ENCODE measurements at places on chromosomes 7 and 10.

DNA sequence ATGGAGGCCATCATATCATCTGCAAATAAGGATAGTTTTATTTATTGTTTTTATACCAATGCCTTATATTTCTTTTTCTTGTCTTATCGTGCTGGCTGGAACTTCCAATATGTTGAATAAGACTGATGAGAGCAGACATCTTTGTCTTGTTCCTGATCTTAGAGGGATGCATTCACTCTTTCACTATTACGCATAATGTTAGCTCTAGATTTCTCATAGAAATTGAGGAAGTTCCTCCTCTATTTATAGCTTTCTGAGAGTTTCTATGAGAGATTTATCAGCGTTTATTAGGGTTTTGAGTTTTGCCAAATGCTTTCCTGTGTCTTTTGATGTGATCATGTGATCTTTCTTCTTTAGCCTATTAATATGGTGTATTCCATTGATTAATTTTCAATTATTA, 49.3 kb downstream of the COL28A1 start:
- no peak for DNase-seq

- no peak for DNase-seq
Observed at GRCh38 chr10:4101918-4102654, 317.1 kb upstream of the KLF6 start.

DNA sequence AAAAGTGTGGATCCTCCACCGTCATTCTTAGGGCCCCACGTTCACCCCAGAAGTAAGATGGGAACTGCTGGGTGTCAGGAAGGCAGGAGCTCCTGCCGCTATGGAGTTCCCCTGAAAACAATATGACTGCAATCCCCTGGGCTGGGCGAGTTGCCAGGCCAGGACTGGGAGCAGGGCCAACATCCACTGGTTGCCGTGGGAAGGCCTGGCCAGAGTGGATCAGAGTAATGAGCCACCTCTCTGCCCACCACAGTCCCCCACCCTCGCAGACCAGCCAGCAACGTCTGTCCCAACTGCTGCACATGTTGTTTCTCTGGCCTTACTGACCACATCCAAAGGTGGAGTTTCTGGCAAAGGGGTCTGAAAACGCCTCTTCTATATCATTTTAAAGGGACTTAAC, 86.6 kb downstream of the STRA8 start:
- peak; percentile 20 for DNase-seq

DNA sequence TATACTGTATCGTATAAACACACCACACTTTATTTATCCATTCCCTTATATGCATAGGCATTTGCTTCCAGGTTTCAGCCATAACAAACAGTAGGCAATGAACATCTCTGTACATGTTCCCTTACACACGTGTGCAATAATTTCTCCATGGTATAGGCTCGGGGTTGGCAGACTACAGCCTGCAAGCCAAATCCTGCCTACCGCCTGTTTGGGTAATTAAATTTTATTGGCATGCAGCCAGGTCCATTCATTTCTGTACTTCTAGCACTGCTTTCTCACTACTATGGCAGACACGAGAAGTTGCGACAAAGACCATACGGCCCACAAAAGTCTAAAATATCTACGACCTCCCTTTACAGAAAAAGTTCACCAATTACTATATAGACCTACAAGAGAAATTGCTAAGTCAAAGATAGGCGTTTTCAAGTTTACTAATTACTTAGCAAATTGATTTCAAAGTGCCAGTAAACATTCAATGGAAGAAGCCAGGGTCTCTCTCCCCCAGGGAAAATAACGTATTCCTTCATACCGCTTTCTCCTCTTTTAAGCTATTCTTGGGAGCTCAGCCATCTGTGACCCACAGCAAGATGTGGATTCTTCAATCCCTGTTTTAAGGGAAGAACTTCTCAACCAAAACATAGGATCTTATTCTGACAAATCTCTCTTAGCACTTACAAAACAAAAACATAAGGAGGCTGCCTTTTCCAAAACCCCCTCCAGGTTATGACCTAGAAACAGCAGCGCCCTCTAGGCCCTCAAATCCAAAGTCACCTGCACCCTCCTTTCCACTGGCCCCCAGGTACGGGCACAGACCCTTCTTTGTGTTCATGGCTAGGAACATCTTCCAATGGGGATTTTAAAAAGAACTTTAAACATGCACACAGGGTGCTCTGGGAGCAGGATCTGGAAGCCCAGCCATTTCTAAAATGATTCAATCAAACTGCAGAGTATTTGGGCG, 100.5 kb downstream of the FGFR2 start:
- no peak for DNase-seq

GRCh38 chr10:25457552-25457951, 282.8 kb downstream of the GPR158 start:
- no peak for DNase-seq

DNA sequence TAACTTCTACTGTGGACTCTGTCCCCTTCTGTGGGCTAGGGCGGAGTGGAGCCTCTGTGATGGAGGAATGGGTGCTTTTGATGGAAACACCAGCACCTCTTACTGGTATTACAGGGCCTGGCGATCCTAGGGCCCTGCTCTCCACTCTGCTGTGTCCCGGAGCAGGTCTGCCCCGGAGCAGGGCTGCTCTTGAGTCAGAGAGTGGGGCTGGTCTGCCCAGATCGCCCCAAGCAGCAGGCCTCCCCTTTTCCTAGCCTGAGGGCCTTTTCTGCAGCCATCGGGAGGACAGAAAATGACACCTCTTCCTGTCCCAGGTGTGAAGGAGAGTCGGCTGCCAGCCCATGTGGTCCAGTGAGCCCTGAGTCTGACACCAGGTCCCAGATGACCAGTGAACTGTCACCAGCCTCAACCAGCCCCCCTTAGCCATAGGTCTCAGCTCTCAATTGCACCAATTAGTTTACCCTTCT, 1.4 kb downstream of the ZNF282 start:
- DNase-seq = no peak

GRCh38 chr7:87818336-87818735, 57.8 kb downstream of the SLC25A40 start:
- no peak for DNase-seq

GRCh38 chr7:152871678-152872060, 112.1 kb downstream of the ACTR3B start:
- DNase-seq = no peak

GRCh38 chr10:126621846-126622245, 48.6 kb downstream of the C10orf90 start:
- no peak for DNase-seq

GRCh38 chr10:8283986-8284385, 229.5 kb downstream of the GATA3 start:
- no peak for DNase-seq

GRCh38 chr10:33859319-33860022, 525.0 kb upstream of the NRP1 start:
- no peak for DNase-seq

DNA sequence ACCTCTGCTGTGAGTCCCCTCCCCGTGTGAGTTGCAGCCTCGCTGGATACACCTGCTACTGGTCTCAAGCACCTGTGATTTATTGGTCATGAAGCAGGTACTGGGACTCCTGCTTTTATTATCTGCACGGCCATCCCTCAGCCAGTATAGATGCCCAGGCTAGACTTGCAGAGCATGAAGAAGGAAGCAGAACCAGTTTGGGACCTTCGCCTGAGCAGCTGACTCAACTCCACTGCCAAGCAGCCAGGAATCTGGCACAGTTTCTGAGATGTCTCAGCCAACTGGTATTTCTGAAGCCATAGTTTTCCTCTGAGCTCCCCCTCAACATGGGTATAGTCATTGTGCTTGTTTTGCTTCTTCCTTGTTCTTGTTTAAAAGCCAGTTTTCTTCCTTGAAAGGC, 28.0 kb upstream of the SLC39A12 start:
- peak; percentile 70 for DNase-seq

DNA sequence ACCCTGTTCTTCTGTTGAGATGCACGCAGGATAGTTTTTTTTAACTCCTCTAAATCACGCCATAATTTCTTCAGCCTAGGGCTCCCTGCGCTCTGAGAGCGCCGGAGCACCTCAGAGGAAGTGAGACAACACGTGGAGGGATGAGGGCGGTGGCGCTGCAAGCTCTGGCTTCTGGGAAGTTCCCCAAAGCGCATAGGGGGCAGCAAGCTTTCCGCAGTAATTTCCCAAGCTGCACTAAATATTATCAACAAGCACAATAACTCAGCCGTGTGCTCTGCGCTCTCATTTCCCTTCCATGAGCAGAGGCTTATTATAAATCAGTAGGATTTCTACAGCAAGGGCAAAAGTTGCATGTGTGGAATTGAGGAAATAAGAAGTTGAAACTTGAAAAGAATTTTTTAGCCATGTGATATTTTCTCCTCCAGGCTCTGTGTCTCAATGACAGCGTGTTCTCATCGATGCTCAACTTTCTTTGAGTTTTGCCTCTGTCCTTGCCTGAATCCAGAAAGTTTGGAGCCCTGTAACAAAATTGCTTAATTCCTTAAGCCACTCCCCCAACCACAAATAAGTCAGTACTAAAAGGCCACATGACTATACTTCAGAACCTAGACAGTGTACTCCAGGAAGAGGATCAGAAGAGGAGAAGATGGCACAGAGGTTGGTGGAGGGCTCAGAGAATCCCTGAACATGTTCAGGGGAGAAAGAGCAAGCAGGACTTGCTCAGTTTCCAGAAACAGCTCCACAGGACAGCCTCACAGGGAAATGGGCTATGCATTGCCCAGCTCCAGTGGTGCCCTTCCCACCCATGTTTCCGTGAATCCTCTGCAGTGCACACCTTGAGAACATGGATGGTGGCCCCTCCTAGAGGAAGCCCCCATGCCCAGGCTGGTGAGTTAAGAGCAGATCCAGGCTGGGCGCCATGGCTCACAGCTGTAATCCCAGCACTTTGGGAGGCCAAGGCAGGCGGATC, 221.5 kb upstream of the GHITM start:
- no peak for DNase-seq

DNA sequence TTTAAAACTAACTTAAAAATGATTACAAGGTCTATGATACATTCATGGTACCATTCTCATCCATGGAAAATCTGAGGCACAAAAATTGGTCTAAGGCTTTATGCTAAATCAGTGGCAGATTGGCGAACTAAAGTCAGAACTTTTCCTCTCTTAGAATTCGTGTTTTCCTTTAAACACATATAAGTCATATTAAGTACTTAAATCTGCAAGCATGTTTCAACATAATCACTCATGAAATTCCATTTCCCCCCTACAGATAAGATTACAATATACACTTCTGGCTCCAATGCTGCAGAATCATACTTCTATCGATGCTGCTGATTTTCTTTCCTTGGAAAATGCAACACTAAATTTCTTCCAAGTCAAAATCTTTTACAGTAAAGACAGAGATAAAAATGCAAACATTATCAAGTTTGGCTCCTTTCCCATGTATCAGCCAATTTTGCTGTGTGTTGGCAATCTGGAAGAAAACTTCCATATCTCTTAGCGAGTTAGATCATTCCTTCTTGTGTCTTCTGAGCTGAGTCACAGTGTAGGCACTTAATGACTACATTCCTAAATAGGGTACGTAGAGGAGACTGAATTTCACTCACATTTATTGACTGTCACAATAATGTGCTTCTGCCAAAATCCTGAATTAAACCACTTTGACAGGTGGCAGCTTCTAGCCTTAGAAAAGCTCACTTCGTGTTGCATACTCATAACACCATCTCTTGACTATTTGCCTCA, 76.4 kb upstream of the LRRC17 start:
- peak; percentile 68 for DNase-seq

- DNase-seq = no peak
Observed at GRCh38 chr10:22103701-22104470, 100.4 kb upstream of the DNAJC1 start.

DNA sequence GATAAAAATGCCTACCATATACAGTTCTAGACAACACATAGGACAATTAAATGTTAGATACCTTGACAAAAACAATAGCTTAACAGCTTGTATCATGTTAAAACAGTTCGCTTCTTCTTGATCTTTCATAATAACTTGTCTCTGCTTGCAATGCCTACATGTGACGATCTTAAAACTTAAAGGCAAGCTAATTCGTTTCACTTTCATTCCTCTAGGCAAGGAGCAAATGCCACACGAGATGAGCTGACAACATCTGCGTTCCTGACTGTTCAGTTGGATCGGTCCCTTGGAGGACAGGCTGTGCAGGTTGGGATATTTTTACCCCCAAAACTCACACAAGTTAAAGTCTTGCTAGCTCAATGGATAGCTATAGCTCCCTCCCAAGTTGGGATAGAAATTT, 51.6 kb upstream of the ARL4A start:
- DNase-seq = no peak

DNA sequence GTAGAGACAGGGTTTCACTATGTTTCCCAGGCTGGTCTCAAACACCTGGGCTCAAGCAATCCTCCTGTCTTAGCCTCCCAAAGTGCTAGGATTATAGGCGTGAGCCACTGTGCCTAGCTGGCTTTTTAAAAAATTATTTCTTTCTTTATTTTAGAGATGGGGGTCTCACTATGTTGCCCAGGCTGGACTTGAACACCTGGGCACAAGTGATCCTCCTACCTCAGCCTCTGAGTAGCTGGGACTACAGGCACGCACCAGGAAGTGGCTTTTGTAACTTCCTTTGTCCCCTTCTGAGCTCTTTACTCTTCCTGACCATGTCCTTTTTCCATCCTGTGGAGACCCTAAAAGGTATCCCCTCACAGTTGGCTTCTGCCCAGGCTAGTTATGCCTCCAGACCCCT, 2.1 kb upstream of the MYOZ1 start:
- DNase-seq = no peak

DNA sequence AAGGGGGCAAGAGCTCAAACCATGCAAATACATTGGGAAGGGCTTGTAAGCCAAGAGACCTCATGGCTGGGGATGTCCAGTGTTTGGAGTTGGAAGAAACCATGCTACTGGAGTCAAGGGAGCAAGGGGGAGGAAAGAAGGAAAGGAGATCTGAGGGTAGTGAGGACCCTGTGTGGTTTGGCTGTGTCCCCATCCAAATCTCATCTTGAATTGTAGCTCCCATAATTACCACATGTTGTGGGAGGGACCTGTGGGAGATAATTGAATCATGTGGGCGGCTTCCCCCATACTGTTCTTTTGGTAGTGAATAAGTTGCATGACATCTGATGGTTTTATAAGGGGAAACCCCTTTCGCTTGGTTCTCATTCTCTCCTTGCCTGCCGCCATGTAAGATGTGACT, 56.5 kb upstream of the ADRB1 start:
- DNase-seq = no peak

GRCh38 chr7:26653430-26654399, 210.7 kb downstream of the SKAP2 start:
- no peak for DNase-seq

- DNase-seq = no peak
Observed at GRCh38 chr10:86666538-86666937, 1.8 kb upstream of the LDB3 start.

Data from fibroblast of the conjunctiva (primary cell).